Left lung (tissue), 14 donors: ENCODE measurements at places on chromosomes 13 and 19.
A peak's percentile ranks its signal among the peaks of the same experiment; 100 is the strongest.

DNA sequence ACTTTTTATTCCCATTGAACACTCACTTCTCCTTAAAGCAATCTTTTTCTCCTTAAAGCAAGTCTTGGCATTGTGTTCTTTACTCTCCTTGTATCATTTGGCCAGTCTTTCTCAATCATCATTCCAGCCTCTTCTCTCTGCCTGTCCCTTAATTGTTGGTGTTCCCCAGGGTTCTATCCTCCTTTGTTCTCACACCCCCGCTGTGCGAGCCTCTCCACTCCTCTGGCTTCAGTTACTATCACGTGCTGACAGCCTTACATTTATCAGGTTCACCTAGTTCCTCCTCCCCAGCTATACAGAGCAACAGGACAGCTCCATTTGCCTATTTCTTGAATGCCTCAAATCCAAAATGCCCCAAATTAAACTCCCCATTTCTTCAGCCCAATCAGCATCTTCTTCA is 24.6 kb downstream of the CYSLTR2 start:
- no peak for DNase-seq

GRCh38 chr19:10471909-10472308 is 31.2 kb downstream of the KEAP1 start:
- DNase-seq = no peak

GRCh38 chr13:100535426-100536135 is 53.0 kb downstream of the GGACT start:
- DNase-seq = no peak

DNA sequence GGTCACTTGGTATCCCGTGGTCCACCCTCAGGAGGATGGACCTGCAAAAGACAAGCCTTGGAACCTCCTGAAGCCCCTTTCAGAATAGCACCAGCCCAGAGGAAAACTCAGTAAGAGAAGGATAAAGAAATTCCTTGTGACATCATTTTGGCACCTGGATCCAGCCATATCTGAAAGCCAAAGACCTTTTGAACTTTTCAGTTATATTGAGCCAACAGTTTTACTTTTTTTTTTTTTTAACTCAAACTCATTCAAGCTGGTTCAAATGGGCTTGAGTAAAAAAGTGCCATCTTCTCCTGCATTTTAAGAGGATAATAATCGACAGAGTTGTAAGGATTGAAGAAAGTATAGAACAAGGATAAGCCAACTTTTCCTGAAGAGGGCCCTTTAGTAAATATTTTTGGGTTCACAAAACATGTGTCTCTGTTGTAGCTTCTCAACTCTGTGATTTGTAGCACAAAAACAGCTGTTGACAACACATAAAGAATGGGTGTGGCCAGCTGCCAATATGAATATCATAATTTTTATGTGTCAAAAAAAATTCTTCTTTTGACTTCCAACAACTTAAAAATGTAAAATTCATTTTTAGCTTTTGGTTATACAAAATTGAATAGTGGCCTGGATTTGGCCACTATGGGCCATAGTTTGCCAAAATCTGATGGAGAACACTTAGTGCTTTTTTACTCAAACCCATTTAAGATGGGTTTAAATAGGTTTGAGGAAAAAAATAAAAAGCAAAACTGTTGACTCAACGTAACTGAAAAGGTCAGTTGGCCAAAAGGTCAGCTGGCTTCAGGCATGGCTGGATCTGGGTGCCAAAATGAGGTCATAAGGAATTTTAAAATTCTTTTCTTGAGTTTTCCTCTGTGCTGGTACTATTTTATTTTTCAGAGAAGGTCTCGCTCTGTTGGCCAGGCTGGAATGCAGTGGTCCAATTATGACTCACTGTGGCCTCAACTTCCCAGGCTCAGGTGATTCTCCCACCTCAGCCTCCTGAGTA is 50.7 kb downstream of the ACSBG2 start:
- no peak for DNase-seq

GRCh38 chr19:48616041-48616436 is 1.2 kb upstream of the FAM83E start:
- DNase-seq = peak; percentile 81

GRCh38 chr19:34690372-34690771 is 12.9 kb downstream of the ZNF302 start:
- DNase-seq = no peak

GRCh38 chr13:84025824-84026223 is 143.6 kb upstream of the SLITRK1 start:
- DNase-seq = no peak

GRCh38 chr13:39527961-39528660 is 74.9 kb downstream of the LHFPL6 start:
- DNase-seq = no peak

- DNase-seq = no peak
Observed at GRCh38 chr13:109725297-109725696, 61.1 kb downstream of the IRS2 start.

- no peak for DNase-seq
Observed at GRCh38 chr19:36986601-36987000, 70.5 kb downstream of the ZNF568 start.

DNA sequence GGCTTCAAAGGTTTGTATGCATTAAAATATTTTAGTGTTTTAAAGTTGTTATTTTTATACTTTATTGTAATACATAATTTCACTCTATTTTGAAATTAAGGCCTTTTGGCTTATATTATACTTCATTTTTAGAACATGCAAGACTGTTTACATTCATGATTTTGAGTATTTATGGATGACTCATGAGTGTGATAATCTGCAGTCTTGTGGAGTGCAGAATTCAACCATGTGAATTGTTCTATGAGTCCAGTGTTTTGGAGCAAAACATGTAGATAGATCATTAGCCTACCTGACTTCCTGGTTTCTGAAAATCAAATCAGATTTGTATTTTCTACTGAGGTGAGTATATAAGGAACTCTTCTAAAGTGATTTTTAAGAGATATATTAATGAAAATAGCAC is 241.8 kb downstream of the PCCA start:
- no peak for DNase-seq
